ENCODE measurements at places on chromosomes 4 and X.

DNA sequence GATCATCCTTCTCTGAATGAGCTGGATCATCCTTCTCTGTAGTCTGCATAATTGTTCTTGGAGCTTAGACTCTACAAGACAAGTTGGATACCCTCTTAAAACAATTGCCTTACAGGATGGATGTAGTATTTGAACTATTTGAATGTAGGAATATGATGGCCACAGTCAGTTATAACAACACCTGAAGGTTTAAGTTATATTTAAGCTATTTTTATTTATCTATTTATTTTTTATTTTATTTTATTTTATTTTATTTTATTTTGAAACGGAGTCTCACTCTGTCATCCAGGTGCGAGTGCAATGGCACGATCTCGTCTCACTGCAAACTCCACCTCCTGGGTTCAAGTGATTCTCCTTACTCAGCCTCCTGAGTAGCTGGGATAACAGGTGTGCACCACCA lies 149.9 kb upstream of the SLIT2 start:
- no peak for DNase-seq

- no peak for DNase-seq
Observed at GRCh38 chr4:123284168-123284567, 112.4 kb upstream of the SPRY1 start.

- no peak for DNase-seq
Observed at GRCh38 chrX:52082578-52082977, 13.6 kb upstream of the MAGED4B start.

- no peak for DNase-seq
Observed at GRCh38 chr4:113760094-113760794, 1.3 kb downstream of the CAMK2D start.

DNA sequence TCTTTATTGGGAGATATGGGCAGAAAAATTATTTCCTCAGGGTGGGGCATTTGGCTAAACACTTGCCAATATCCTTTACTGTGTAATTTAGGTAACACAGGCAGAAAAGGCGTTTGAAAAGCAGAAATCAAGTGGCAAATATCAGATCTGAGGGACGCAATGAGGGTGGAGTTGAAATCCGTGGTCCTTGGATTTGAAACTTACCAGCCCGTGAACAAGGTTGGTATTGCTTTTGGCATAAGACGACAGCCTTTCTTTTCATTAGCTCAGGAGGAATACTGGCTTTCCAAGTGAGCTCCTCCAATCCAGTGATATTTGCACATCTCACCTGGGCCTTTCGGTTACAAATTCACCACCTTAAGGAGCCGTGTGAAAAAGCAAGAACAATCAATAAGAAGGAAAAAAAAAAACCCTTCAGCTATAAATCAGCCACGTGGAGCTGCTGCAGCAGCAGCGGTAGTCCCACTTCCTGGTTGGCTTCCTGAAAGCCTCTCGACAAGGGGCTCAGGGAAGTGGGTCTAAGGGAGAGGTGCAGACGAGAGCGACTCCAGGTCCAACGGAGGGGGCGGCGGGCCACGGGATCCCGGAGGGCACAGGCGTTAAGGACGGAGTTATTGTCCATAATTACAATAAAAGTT lies 734 bp upstream of the GALNT7 start:
- DNase-seq: no peak

GRCh38 chr4:113101669-113102068 lies 52.2 kb downstream of the ANK2 start:
- no peak for DNase-seq

DNA sequence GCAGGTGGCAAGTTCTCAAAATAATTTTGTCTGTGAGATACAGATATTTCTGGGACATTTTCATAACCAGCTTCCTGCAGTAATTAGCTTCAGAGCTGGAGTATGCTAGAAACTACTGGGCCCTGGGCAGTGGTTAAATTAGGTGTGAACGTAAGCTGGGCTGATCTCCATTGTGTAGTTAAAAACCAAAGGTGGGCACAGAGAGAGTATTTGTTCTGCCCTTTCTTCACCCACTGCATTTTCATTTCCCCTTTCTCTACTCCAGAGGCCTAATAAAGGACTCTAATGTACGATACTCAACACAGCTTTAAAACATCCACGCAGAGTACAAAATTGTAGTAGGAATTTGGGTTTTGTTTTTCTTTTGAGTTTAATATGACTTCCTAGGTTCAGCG lies 252.7 kb downstream of the SPRY1 start:
- DNase-seq: no peak

DNA sequence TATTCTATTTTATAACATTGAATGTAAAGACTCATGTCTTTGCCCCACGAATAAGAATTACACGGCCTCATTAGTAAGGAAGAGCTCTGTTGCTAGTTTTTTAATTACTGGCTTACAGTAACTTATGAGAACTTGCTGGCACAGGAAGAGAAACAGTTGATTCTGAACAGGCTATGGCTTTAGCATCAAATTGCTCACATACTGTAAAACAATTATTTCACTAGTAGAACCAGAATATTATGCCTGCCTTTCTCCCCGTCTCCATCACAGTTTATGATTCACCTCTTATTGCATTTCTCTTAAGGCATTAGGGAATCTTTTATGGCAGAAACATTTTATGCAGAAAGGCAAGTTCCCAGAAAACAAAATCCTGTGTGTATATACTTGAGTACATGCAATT lies 126.1 kb downstream of the SPRY1 start:
- DNase-seq: no peak

DNA sequence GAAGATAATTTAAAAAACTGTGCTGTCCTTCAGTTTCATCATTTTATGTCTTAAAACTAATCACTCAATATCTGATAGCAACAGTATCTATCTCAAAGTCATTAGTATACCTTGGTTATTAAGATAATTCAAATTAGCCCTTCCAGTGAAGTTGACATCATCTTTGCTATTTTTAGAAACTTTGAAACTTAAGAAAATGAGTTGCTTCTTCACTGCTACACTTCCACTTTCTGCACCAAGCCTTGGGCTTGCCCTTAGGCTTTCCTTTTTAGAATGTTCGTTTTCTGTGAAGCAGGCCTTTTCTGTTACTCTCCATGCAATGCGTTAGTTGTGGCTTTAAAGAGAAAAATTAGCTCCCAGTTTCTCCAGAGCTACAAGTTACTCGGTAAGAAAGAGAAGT lies 4.4 kb upstream of the VAMP7 start:
- DNase-seq: no peak

DNA sequence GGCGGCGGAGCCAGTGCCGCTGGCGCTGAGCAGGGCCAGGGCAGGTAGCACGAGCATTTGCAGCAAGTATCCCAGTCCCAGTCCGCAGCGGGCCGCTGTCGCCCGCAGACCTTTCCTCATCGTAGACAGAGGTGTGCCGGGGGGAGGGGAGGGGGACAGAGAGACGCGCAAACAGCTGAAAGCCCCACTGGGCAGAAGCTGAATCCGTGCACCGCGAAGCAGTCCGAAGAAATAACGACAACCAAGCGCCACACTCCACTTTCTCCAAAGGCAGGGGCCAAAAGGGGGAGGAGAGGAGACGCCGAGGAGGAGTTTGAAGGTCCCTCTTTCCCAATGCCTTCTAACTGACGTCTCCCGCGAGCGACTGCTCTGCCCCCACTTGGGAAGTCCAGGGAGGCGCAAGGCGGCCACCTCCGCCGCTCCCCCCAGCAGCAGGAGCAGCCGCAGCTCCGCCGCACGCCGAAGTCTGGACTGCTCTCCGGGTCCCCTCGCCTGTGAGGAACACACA lies at the start of gene UNC5C:
Gene UNC5C (minus strand): TSS at position 236 of the 508 bp plus-strand sequence.
- no peak for DNase-seq

DNA sequence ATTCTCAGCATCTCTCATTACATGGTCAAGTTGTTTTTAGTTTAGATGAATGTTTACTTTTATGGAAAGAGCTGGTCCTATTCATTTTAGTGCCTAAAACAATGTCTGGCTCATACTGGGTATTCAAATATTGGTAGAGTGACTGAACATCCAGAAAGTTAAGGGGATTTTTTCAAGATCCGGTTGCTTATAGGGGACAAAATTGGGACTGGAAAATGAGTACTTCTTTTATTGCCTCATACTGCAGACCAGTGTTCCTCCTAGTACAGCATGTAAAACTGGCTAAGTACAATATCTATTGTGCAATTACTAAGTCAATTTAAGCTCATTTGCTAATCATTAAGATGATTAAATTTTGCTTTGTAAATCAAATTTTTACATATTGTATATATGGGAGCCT lies 13.9 kb downstream of the RP2 start:
- DNase-seq: no peak

- no peak for DNase-seq
Observed at GRCh38 chr4:51885363-51885762, 42.4 kb downstream of the DCUN1D4 start.

- DNase-seq: no peak
Observed at GRCh38 chr4:7524064-7524682, 89.4 kb upstream of the PSAPL1 start.

- no peak for DNase-seq
Observed at GRCh38 chr4:136934601-136935000, 597.7 kb downstream of the PCDH18 start.

DNA sequence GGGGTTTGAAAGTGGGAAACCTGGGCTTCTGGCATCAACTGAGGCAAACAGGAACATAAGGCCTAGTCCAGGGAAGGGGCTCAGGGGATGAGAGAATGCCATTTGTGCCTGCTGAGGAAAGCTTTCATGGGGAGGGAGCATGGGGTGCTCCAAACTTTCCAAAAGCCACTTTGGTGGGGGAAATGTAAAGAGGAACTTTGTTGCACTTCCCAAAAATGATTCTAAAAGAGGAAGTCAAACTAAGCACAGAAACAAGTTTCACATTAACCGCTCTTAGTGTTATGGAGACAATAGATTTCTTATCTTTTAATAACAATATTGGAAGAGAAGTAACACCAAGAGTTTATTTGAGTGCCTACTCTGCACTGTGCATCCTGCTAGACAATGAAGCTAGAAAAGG lies 32.3 kb downstream of the GAB3 start:
- no peak for DNase-seq

DNA sequence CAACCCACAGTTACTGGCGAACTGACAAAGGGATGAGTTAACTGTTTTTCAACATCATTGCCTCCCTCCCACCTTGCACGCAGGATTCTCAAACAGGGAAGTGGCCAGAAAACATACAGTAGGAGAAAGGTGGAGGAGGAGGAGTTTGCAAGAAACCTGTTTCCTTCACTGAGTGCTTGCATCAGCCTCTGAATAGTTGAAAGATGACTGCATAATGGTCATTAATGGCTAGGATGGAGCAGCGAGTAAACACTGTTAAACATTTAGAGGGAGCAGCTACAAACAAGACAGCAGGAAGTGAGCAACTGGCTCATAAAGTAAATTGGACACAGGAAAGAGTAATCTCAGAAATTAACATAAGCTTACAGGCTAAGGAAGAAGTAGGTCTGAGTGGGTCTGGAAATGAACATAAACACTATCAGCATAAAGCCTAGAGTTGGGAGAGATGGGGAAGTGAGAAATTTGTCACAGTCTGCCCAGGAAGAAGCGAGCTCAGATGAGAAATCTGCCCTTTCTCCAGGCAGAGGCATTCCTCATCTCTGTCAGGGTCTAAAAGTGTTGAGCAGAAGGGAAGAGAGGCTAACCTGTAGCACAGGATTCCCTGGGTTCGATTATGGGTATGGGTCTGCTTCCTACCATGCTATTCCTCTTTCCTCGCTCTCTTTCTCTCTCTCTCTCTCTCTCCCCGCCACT lies 38.6 kb downstream of the TRPC5OS start:
- DNase-seq: no peak

DNA sequence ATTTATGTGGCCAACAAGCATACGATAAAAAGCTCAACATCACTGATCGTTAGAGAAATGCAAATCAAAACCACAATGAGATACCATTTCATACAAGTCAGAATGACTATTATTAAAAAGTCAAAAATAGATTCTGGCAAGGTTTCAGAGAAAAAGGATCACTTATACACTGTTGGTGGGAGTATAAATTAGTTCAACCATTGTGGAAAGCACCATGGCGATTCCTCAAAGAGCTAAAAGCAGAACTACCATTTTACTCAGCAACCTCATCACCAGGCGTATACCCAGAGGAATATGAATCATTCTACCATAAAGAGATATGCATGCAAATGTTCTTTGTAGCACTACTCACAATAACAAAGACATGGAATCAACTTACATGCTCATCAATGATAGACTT lies 478.7 kb upstream of the GALNTL6 start:
- DNase-seq: no peak

DNA sequence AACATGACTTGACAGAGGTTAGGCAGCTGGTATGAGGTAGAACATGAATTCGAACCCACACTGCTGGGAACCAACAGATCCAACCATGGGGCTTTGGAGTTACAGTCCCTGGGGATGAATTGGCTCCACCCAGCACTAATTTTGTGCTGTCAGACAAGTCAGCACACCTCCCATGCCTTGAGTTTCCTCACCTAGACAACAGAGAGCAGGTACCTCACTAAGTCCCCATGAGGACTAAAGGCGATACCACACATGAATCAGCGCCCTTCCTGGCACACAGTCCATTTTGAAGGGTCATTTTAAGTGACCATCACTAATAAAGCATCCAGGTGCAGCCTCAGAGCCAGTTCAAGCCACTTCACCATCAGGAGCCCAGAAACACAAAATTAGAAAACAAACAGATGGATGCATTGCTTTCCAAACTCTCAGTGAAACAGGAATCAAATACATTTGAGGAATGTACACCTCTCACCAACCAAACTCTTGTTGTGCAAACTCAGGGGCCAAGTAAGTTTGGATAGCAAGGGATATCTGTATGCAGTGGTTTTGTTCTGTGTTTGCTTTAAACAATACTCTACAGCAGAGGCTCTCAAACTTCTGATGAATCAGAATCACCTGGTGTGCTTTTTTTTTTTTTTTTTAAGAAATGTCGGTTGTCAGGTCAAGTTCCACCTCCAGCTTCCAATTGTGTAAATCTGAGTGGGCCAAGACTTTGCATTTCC lies 10.1 kb downstream of the IDS start:
- DNase-seq: no peak

DNA sequence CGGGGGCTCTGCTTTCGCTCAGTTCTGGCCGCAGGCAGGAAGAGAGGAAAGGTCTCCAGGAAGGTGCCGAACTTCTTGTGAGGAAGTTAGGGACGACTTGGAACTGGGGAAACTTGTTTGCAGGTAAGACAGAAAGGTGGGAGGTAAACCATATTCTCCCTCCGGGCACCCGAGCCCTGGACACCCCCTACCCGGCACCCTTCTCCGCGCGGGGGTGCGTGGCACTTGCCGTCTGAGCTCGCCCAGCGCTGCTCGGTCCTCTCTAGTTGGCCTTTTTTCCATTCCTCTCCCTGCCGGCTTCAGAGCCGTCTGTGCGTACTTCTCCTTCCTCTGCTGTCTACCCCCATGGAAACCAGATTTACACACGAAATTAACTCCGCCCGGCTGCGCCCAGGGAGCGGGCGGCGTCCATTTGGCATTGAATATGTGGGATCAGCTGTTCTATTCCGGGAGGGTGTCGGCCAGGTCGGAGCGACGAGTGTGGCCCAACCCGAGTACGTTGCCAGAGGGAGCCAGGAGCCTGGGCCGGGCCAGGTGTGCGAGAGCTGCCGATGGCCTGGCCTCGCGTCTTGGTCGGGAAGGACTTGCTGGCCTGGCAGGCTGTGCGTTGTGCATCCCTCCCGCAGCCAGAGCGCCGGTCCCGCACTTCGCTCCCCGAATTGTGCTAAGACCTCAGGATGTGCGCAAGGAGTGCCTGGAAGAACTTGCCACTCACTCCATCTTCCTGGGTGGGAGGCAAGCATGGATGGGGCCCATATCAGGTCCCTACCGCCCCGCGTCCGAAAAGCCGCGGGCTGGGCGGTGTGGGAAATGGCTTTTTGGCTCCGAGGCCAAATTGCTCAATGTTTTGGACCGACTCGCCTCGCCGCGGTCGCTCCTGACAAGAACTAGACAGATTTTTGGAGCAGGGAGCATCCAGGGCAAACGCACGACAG lies 1.7 kb downstream of the PDGFRA start:
- DNase-seq: no peak

Measured in forelimb muscle (tissue), 1 donor.